HFF-Myc (cell line): ENCODE measurements at places on chromosomes 7 and 10.

GRCh38 chr7:44288381-44288685, 37.1 kb downstream of the CAMK2B start:
- DNase-seq: no peak

DNA sequence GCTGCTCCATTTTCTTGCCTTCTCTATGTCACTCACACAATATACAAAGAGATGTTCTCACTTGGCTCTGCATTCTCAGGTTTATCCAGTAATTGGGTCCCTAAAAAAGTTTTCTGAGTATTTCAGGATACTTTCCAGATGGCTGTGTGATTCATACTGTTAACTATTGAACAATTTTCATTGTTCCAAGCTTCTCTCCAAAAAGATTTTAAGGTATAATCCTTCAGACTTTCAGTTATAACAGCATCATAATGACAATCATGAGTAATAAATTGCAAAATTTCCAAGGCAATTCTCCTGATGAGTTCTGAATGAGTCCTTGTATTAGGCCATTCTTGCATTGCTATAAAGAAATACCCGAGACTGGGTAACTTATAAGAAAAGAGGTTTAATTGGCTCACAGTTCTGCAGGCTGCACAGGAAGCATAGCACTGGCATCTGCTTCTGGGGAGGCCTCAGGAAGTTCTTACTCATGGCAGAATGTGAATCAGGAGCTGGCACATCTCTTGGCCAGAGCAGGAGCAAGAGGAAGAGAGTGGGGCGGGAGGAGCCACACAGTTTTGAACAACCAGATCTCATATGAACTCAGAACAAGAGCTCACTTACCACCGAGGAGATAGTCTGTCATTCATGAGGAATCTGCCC, 148.1 kb downstream of the SLC16A9 start:
- DNase-seq: no peak

GRCh38 chr10:132027423-132027983, 38.2 kb upstream of the JAKMIP3 start:
- no peak for DNase-seq

- no peak for DNase-seq
Measured at GRCh38 chr7:33243319-33243881, 114.0 kb downstream of the BBS9 start.

DNA sequence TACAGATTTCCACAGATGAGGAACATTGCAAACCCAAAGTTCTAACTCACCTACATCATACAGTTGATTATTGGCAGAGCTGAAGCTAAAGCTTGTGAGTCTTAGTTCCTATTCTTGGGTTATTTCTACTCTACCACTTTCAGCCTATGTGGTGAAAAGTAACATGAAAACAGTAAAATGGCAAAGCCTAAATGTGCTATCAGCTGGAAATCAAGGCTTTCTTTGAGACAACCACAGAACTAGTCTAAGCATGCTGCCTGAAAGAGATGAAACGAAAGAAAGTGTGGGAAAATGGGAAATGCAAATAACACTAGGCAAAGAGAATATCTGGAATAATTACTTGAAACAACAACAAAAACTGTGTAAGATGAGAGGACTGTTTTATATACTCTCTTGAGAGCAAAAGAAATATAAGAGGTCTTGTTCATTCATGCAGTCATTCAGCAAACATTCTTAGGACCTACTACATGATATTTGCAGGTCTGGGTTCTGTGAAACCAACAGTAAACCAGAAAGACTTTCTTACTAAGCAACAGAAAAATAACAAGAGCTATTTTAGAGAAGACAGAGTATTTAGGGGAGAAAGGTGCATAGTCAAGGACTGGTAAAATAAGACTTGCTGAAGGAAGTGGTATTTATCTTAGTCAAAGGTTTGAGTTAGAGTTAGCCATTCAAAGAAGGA, 437.1 kb downstream of the HTR7 start:
- no peak for DNase-seq

- DNase-seq: no peak
Measured at GRCh38 chr10:6095810-6096570, 7.2 kb downstream of the RBM17 start.

- no peak for DNase-seq
Measured at GRCh38 chr7:135713836-135714470, 14.0 kb downstream of the SLC13A4 start.

- DNase-seq: no peak
Measured at GRCh38 chr7:82506208-82506607, 62.6 kb upstream of the CACNA2D1 start.

DNA sequence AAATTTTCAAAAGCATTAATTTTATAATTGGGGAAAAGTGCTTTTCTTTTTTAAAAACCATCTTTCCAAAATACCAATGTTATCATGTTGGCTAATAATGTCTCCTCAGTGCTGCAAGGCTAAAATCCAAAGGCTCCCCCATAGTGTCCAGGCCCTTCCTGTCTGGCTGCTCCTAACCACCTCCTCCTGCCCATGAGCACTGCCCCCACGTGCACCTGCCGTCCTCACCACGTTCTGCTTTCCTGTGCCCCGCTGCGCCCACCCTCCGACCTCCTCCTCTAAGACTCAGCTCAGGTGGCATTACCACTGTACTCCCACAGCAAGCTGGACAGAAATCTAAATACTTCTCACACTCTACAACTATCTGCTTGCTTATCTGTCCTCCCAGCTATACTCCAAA, 17.7 kb downstream of the PAXIP1 start:
- DNase-seq: no peak

GRCh38 chr10:2392145-2392812, 655.0 kb upstream of the ADARB2 start:
- DNase-seq: no peak

DNA sequence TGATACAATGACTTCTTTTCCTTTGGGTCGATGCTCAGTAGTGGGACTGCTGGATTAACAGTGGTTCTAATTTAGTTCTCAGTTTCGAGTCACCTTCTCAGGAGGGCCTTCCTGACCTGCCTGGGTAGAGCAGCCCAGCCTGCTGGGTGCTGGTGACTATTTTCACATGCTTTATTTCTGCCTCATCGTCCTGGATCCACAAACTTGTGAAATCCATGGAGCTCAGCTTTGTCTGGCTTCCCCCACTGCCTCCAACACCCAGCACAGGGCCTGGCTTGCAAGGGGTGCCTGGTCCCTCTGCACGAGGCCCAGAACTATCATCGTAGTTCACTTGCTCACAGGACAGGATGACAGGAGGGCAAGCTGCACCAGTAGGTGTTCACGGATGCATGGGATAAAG, 46.9 kb downstream of the SPOCK2 start:
- no peak for DNase-seq

DNA sequence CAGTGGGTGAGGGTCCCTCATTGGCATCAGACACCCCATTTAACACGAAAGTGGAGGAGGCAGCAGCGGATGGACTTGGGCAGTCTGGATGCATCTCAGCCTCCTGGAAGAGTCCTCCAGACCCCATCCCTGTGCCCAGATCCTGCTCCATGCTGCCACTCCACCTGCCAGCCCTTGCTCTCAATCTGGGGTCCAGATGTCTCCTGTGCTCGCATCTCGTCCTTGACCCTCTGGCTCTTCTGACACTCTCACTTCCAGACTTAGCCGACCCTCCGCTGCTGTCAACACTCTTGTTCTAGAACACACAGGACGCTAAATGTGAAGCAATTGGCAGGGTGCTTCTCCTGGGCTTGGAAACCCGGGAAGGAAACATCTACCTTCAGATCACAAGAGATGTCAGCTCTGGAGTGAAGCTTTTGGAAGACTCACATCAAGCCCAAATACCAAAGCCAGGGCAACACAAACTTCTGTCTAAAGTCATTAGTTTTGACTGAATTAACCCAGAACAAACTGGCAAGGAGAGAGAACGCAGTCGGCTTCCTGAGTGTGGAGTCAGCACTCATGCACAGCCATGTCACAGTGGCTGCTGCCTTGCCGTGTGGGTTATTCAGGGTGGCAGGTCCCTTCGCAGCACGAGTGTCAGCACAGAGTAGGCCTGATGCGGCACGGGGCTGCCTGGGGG, 379.1 kb downstream of the TCERG1L start:
- no peak for DNase-seq

GRCh38 chr7:108093851-108094331, 36.3 kb downstream of the LAMB4 start:
- DNase-seq: no peak

DNA sequence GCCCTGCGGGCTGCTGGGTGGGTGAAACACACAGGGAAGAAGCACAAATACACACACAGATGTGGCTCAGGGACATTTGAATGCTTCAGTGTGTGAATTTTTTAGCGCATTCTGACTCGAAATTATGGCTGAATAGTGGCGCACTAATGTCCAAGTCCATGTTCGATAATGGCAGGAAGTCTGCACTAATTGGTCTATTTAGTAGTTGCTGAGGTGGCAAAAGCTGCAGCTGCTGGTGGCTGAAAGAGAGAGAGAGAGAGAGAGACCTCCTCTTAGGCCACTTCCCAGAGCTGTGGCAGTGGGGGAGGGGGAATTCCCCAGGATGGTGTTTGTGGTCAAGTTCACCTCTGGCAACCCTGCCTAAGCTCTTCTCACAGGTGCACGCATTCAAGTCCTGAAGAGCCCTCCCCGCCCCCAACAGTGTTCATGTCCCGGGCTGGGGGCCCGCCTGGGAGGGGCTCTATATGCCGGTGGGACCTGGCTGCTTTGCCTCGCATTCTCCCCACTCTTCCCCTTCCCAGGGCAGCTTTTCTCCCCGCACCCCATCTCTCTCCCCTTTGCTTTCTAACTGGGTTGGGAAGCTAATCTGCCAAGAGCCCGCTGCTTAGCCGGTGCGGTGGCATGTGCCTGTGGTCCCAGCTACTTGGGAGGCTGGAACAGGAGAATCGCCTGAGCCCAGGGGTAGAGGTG, 6.0 kb upstream of the MNX1 start:
- DNase-seq: no peak
